ENCODE measurements at places on chromosomes 2 and 18. TPM values are rescaled to one million over a fixed set of nuclear protein-coding genes. Genes with fewer than 3 reads are reported as not detected.

HAUS1 gene
- total RNA-seq = 21.6 TPM

MAPRE3 gene
- 18.0 TPM for total RNA-seq

C2orf81 gene
- total RNA-seq = 4.3 TPM

SULT1C4 gene
- total RNA-seq = not detected

CHN1 gene
- total RNA-seq = 6.0 TPM

LOXHD1 gene
- not detected for total RNA-seq

CAVIN2 gene
- 16.4 TPM for total RNA-seq

Data from MCF 10A (cell line).